ENCODE measurements at places on chromosomes 13 and 19.

GRCh38 chr19:15251749-15252397 is 19.6 kb upstream of the EPHX3 start:
- peak; percentile 35 for DNase-seq

GRCh38 chr19:6261883-6262282 is 17.9 kb downstream of the MLLT1 start:
- DNase-seq: no peak

- DNase-seq: no peak
Measured at GRCh38 chr19:882871-883497, 10.0 kb downstream of the MED16 start.

GRCh38 chr13:46679369-46680120 is 117.4 kb downstream of the ESD start:
- no peak for DNase-seq

GRCh38 chr19:42199440-42200115 is 17.9 kb downstream of the DEDD2 start:
- DNase-seq: peak; percentile 50

- no peak for DNase-seq
Measured at GRCh38 chr19:56404705-56405056, 549 bp downstream of the ZNF583 start.

DNA sequence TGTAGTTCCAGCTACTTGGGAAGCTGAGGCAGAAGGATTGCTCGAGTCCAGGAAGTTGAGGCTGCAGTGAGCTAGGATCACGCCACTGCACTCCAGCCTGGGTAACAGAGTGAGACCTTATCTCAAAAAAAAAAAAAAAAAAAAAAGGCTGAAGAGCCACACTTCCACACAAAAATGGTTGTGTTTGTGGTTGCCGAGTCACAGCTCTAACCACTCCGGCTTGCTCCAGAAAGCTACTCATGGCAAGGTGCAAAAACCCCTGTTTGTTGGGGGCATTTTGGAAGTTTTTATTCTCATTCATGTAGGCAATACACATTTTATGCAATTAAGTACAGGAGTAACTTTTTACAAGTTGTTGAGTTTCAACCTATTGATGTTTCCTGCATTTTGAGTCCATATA is 93.5 kb downstream of the INSR start:
- DNase-seq: no peak

- DNase-seq: no peak
Measured at GRCh38 chr19:51166846-51167490, 24.9 kb downstream of the SIGLEC7 start.

GRCh38 chr13:44133626-44134025 is 240.0 kb upstream of the SERP2 start:
- no peak for DNase-seq
